NAMALWA (cell line): ENCODE measurements at places on chromosomes 1 and 21.
A peak's percentile ranks its signal among the peaks of the same experiment; 100 is the strongest.

DNA sequence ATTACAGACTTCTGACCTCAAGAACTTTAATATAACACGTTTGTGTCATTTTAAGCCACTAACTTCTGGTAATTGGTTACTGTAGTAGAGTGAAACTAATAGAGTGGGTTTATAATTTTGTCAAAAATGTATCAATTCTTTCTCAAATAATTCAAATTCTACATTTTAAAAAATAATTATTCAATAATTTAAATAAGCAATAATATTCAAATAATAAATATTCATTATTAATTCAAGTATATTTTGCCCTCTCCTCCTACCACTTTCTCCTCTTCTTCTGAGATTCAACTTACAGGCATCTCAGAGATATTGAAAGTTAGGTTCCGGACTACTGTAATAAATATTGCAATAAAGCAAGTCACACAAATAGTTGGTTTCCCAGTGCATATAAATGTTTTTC is 1107.1 kb downstream of the KCNT2 start:
- no peak for DNase-seq

DNA sequence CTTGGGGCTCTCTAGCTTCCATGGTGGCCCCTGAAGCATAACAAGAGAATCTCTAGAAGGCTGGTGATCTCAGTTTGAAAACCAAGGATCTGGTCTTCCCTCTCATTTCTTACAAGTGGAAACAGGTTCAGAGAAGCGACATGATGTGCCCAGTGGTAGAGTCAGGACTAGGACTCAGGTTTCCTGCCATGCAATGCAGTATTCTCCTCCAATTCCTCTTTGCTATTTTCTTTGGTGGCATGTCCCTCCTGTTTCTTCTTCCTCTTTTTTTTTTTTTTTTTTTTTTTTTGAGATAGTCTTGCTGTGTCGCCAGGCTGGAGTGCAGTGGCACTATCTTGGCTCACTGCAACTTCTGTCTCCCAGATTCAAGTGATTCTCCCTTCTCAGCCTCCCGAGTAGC is 195.6 kb upstream of the C1orf105 start:
- DNase-seq: no peak

DNA sequence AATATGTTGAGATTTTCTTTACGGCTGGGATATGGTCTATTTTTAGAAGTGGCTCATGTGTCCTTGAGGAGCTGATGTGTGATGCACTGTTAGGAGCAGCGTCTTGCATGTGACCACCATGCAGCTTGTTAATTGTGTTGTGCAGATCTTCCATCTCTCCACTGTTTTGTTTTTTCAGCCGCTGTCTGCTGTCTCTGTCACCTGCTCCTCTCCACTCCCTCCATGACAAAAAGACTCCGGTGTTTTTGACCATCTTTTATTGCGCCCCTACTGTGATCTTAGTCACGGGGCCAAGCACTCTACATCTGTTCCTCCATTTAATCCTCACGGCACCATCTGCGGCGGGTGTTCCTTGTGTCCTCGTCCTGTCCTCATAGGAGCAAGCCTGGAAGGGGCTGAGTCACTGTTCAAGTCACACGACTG is 51.8 kb downstream of the ADARB1 start:
- no peak for DNase-seq

GRCh38 chr1:109277434-109278204 is 5.3 kb downstream of the PSRC1 start:
- peak; percentile 83 for DNase-seq

- DNase-seq: no peak
These were observed 7.5 kb downstream of the AVPR1B start for GRCh38 chr1:206109718-206110117.

GRCh38 chr1:149844101-149844500 is 55.3 kb upstream of the BOLA1 start:
- DNase-seq: peak; percentile 84

DNA sequence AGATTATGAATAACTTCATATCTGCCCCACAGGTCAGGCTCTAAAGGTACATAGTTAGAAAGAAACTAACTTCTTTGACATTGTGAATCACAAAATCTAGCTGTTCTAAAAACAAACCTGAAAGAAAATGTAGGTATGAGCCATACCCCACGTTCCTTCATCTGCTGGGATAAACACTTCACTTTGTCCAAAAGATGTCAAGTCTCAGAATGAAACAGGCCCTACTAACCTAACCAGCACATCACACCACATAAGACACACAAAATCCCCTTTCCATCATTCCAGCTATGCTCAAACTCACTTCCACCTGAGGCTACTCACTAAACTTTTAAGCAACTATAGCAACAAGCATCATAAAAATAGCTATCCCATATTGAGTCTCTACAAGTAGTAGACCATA is 65.2 kb upstream of the GJA5 start:
- no peak for DNase-seq

GRCh38 chr21:45891388-45892155 is 90.0 kb upstream of the COL6A1 start:
- no peak for DNase-seq

GRCh38 chr1:51535006-51535592 is 16.0 kb upstream of the EPS15 start:
- peak; percentile 68 for DNase-seq

GRCh38 chr1:119764220-119764619 is 4.5 kb downstream of the HMGCS2 start:
- DNase-seq: no peak
